ENCODE measurements at places on chromosomes 7 and 10.

DNA sequence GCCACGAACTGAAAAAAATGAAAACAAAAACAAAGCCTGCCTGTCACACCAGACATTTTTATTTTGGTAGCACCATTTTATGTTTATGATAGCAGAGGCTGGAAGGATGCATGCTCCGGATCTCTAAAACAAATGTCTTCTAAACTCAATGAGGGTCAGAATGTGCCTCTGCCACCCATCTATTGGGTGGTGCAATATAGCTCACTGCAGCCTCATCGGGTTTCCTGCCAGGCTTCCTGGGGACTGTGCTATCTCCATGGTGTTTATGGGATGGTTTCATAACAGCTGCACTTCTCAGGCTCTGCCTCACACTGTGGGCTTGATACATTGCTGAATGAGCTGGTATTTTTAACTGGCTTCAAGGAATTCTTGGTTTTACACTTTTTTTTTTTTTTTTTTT, 94.4 kb downstream of the ITIH5 start:
- DNase-seq: no peak

DNA sequence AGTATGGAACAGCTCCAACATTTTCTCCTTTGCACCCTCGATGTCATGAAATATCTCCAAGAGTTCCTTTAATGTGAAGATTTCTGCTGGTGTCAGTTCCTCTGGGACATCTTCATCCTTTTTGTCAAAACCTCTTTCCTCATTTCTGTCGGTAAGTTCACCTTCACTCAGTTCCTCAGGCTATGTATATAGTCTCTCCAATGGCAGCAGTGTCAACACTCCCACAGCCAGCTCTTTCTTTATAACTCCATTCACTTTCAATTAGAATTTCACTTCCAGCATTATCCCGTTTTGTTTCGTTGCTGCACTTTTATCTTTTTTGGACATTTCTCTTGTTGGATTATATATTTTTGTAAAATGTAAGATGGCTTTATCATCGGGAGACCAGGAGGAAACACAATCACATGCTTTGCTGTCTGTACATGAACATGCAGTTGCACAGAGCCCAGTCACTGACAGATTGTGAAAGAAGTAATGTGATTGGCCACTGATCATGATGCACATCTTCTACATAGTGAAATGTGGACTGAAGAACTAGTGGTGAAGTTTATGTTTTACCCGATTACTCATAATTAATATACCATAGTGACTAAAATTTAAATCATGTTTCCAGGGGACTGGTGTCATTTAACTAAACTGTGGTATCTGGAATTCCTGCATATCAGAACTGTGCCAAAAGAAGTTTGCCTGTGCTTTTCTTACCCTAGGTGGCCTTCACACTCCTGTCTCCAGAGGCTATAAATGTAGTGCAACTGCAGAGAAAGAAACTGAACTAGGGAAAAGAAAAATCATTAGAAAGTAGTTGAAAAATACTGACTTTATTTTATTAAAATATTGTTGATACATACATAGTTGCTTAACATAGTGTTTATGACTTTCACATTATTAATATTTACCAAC, 289.6 kb downstream of the PPP1R3A start:
- DNase-seq: no peak

- DNase-seq: no peak
Measured at GRCh38 chr7:142685877-142686508, 63.3 kb upstream of the PRSS1 start.

DNA sequence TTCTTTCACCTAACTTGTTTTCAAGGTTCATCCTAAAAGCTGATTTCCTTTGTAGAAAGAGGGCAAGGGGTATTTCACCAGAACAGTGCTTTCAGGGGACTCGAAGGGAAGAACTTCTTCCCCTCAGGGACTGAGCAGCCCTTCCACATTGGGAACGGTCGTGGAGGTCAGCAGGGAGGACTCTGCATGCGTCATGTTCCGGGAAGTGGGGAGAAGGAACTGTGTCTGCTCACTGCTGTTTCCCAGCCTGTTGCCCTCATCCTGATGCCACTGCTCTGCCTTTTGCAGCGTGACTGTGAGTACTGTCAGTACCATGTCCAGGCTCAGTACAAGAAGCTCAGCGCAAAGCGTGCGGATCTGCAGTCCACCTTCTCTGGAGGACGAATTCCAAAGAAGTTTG, 27.2 kb downstream of the MCM10 start:
- DNase-seq: no peak

DNA sequence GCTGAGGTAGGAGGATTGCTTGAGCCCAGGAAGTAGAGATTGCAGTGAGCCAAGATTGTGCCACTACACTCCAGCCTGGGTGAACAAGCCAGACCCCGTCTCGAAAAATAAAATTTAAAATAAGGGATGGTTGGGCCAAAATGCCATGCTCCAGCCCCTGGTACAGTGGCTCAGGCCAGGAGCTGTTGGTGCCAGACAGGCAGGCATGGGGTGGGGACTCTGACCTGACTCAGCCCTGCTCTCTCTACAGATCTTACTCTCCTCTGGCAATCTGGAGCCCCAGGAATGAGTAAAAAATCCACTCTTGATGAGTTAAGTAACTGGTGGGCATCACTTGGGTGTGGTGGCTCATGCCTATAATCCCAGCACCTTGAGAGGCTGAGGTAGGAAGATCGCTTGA, 8.4 kb upstream of the TMEM120A start:
- no peak for DNase-seq

- DNase-seq: no peak
Measured at GRCh38 chr10:92689663-92690210, at the start of gene HHEX. HHEX (plus strand) TSS chr10:92689955; CDS start chr10:92689987, 32 bp downstream.
